Effector memory CD8-positive, alpha-beta T cell (primary cell): ENCODE measurements at places on chromosomes 12 and 14.

DNA sequence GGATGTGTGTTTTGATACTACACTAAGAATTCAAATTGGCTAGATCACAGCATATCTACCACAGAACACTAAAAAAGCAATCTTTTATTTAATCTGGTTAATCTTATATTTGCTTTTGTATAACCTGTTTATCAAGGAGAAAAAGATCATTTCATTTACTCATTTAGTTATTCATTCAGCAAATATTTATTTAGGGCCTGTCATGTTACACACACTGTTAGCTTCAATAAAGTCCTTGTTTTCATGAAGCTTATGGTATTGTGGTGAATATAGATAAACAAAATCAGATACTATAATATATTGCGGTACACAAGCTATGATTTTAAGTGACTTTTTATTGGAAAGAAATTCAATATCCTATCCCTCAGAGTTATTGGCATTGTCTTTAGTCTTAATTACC, 350.8 kb downstream of the LRFN5 start:
- DNase-seq, result no peak

DNA sequence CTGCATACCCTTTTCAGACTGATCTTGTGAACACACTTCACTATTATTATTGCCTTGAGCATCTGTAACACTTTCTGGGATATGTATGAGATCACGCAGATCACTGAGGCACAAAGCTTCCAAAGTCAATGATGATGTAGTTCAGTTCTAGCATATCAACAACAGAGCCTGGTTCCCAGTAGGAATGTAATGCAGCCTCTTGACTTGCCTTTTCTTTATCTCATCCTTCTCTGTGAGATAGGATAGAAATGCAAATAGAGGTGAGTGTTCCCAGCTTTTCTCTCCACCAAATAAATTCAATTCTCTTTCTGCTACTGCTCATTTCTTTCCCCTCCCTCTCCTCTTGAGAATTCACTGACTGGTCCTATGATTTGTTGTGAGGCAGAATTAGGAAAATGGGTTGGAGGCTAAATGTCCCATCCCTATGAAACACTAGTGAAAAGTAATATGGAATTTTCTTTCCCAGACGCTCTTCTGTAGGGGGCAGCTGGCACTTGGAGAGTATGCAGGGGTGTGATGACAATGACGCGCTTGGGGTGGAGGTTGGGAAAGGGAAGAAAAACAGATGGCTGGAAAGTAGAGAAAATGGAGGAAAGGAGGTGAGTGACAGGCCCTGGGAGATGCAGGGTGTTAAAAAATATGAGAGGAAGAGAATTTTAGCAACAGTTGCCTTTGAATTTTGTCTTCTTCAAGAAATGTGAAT, 96.0 kb upstream of the TMTC1 start:
- DNase-seq, result no peak

GRCh38 chr12:92912052-92912451, 17.0 kb downstream of the EEA1 start:
- DNase-seq, result no peak

DNA sequence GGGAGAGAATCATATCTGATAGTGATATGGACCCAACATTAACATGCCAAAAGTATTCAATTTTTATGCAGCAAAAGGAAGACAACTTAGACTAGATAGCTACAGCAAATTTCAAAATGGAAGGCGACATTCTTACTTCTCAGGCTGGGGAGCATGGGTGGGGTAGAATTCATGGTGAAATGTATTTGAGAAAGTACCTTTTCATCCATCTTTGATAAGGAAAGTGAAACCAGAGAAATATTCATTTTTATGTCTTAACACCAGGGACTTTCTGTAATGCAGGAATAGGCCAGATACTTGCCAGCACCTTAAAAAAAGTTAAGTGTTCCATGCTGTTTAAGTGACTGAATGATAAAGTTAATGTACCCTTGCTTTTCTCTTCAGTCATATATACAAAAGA, 13.4 kb downstream of the BTG1 start:
- no peak for DNase-seq

DNA sequence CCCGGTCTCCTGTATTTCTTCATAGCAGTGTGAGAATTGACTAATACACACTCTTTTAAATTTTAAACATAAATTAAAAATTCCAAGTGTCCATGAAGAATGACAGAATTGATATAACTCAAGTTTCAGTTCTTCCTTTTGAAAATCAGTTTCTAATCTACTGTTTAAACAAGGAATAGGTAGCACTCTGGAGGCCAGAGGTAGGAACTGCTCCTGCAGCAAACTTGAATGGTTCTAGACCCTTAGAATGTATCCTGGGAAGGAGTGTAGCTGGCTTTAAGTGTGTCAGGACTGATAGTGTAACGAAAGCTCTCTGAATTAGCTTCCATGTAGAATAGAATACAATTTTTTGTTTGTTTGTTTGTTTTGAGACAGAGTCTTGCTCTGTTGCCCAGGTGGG, 76.8 kb downstream of the AKAP6 start:
- no peak for DNase-seq

GRCh38 chr12:76687981-76688380, 75.9 kb upstream of the ZDHHC17 start:
- no peak for DNase-seq

- DNase-seq, result no peak
Observed at GRCh38 chr14:56514663-56515371, 64.8 kb upstream of the TMEM260 start.

DNA sequence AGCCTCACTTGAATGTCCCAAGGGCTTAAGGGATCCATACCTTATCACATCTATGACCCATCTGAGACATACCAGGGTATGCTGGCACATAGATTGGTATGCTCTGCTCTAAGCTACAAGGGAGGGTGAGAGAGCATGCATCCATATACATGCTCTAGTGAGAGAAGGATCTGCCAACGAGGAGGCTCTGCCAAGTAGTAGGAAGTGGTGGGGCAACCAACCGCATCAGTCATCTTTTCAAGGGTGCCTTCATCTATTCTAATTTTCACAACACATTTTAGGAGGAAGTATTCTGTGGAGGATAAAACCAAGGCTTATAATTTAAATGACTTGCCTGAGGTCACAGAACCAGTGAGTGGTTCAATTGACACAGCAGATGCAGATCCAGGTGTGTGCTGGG, 6.6 kb upstream of the PPM1A start:
- DNase-seq, result no peak

DNA sequence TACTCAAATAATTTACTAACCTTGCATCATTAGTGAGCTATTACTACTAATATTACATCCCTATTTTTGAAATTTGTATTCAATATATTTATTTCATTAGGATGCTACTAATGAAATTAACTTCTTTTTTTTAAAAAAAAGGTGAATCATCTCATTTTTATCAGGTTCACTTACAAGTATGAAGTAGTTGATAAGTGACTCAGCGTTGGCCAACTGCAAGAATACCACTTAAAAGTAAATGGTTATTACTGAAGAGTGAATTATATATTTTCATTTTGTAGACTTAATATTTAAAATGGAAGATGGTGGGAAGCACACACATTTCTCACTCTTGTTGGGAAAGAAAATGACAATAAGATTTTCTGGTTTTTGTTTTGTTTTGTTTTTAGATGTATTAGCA, 19.6 kb downstream of the OR4N2 start:
- DNase-seq, result no peak

DNA sequence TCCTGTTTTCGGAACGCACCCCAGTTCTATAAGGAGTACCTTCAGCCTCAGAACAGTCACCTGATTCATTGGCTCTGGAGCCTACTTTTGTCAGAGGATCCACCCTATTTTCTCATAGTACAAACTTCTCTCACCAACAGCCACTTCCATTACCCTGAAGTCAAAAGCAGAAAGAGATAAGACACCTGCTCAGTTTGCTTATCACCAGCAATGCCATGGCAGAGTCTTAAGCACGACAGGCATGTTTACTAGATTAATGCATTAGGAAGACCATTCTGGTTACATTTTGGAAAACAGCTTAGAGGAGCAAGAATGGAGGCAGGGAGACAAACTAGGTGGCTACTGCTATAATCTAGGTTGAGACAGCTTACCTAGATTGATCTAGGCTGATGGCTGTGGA, 67.7 kb downstream of the GXYLT1 start:
- no peak for DNase-seq

DNA sequence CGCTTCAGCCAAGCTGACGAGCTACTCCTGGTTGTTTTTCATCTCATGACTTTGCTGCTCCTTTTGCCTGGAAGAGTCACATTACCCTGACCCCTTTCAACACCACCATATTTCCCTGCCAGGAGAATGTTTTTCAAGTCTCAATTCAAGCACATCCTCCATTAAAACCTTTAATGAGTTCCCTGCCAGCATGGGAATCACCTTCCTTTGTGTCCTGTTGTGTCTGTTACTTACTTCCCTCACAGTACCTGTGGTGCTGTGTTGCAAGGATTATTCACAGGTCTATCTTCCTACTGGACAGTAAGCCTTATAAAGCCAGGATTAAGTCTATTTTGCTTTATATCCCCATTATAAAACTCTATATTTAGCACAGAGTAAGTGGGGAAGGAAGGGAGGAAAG, 13.6 kb upstream of the SLC35F4 start:
- DNase-seq, result no peak

GRCh38 chr14:34872822-34873588, 2.2 kb downstream of the BAZ1A start:
- no peak for DNase-seq

- DNase-seq, result no peak
Observed at GRCh38 chr12:42779186-42779859, 189.8 kb upstream of the PRICKLE1 start.

- no peak for DNase-seq
Observed at GRCh38 chr14:60175255-60175902, 10.2 kb upstream of the DHRS7 start.

- peak; percentile 83 for DNase-seq
Observed at GRCh38 chr14:102776761-102777710, at the start of gene TRAF3. TSS of gene TRAF3 (plus strand) at chr14:102777449. CDS start at chr14:102870202, 92,753 bp downstream.

DNA sequence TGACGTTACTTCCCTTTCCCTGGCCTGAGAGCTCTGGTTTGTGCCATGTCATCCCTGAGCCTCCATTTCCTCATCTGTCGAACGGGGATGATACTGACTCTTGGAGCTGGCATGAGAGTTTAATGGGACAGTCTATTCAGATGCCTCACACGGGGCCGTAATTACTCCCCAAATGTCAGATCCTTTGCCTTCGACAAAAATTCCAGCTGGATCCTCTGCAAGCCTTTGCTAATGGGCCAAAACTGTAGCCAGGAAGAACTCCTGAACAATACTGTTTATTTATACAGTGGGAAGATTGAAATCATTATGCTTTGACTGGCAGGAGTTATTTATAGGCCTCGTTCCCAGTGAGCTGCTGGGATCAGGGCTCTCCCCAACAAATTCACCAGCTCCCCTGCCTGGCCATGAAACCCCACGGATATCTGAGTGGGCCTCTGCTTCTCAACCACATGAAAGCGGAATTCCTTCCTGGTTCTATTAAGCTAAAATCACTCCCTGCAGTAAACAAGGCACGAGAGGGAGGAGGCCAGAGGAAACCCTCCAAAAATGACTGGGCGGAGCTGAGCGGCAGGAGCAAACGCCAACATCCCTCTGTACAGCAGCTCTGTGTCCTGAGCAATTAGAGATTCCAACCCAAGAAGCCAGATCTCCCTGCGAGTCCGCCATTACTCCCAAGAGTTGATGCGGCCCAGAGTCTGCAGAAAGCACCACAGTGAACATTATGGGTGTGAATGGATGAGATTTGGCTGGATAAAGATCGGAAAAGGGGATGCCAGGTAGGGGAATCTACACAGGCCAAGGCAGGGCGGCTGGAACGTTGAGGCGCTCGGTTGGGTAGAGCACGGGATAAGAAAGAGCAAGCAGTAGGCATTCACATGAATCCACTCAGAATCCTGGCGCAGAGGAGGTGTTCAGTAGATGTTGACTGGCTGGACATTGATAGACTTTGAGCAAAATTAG, 326.1 kb downstream of the BCL11B start:
- no peak for DNase-seq

- no peak for DNase-seq
Observed at GRCh38 chr14:70257526-70257925, 68.8 kb upstream of the SLC8A3 start.
